ENCODE measurements at places on chromosomes 2 and 18. TPM values are rescaled to one million over a fixed set of nuclear protein-coding genes. Genes with fewer than 3 reads are reported as not detected.
A peak's percentile ranks its signal among the peaks of the same experiment; 100 is the strongest.

- H3K27me3 ChIP-seq, result no peaks in the 10 kb centered on the region
- DNase-seq, result no peak
- no peaks in the 10 kb centered on the region for H3K4me1 ChIP-seq
- H3K27ac ChIP-seq, result no peak overlapping the region
Measured at GRCh38 chr2:111691164-111691875, 192.7 kb downstream of the ANAPC1 start.

- no peaks in the 10 kb centered on the region for H3K36me3 ChIP-seq
- DNase-seq, result no peak
- peaks cover 6% of the 10 kb centered on the region for H3K27me3 ChIP-seq
- H3K27ac ChIP-seq, result no peak overlapping the region
Measured at GRCh38 chr2:120947327-120947726, 211.7 kb downstream of the GLI2 start.

DNA sequence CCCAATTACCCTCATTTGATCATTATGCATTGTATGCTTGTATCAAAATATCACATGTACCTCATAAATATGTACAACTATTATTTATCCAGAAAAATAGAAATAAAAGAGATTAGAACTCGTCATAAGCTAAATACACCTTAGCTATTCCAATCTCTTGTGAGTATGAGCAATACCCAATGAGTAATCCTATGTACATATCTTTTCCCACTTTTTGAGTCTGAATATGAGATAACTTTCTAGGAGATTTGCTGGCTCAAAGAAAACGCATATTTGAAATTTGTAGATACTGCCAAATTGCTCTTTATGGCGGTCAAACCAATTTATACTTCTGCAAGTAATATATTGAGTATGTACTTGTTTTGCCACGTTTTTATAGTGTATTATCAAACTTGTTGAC lies 24.1 kb downstream of the PRKD3 start:
- H3K27me3 ChIP-seq, result no peaks in the 10 kb centered on the region
- no peak overlapping the region for H3K27ac ChIP-seq
- no peak overlapping the region for H3K4me3 ChIP-seq
- DNase-seq, result no peak

DNA sequence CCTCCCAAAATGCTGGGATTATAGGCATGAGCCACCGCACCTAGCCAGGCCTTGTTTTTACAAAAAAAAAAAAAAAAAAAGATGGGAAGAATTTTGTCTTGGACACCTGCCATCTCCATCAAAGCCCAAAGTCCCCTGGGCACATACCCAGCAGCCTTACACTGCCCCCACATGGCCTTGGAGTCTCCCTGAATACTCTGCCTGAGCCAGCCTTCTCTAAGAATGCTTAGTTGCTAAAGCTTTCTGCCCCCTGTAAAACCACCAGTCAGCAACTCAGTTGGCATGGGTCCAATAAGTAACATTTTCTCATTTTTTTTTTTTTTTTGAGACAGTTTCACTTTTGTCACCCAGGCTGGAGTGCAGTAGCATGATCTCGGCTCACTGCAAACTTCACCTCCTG lies 40.6 kb downstream of the SPC25 start:
- peaks cover 14% of the 10 kb centered on the region for H3K4me1 ChIP-seq
- H3K27me3 ChIP-seq, result no peaks in the 10 kb centered on the region
- H3K36me3 ChIP-seq, result 0 out of 2 replicates have a peak, but pooled peaks cover 1% of the 10 kb centered on the region

DNA sequence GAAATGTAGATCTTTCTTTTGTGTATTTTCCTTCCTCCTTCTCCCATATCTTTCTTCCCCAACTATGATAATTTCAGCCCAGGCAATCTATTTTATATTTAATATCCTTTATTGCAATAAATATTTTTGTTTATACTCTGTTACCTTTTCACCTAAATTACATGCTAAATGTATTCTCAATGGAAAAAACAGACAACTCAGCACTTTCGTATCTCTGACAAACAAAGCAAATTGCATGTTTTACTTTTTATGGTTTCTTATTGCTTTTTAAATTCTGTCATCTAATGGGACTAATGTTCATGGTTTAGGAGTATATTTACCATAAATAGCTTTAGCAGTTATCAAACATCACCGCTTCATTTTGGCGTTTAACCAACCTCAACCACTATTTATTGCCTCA lies 74.0 kb downstream of the LRP1B start:
- no peak overlapping the region for H3K4me3 ChIP-seq
- no peaks in the 10 kb centered on the region for H3K27me3 ChIP-seq
- H3K27ac ChIP-seq, result no peak overlapping the region
- DNase-seq, result no peak
- H3K4me1 ChIP-seq, result no peaks in the 10 kb centered on the region

GRCh38 chr2:23622966-23623675 lies 238.1 kb downstream of the KLHL29 start:
- no peak overlapping the region for H3K27ac ChIP-seq
- H3K4me1 ChIP-seq, result no peaks in the 10 kb centered on the region
- no peak overlapping the region for H3K4me3 ChIP-seq
- no peak for DNase-seq
- H3K36me3 ChIP-seq, result no peaks in the 10 kb centered on the region

DNA sequence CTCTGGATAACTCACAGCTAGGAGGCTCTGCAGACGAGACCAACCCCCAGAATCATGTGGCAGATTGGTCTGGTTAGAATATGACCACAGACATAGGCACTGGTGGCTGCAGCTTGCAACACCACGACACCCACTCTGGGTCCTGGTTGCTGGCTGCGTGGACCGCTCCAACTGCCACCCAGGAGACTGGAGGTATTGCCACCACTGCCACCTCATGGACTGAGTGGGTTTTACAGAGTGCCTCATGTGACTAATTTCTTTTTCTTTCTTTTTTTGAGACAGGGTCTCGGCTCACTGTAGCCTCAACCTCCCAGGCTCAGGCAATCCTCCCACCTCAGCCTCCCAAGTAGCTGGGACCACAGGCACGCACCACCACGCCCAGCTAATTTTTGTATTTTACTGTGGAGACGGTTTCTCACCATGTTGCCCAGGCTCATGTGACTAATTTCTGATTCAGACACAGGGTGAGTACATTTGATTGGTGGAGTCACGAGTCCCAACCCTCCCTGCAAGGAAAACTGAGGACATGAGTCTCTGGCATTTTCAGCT lies 29.9 kb upstream of the NT5DC4 start:
- H3K27me3 ChIP-seq, result no peaks in the 10 kb centered on the region
- H3K27ac ChIP-seq, result no peak overlapping the region
- peaks cover 52% of the 10 kb centered on the region for H3K4me1 ChIP-seq
- DNase-seq, result peak; percentile 66
- no peak overlapping the region for H3K4me3 ChIP-seq

DNA sequence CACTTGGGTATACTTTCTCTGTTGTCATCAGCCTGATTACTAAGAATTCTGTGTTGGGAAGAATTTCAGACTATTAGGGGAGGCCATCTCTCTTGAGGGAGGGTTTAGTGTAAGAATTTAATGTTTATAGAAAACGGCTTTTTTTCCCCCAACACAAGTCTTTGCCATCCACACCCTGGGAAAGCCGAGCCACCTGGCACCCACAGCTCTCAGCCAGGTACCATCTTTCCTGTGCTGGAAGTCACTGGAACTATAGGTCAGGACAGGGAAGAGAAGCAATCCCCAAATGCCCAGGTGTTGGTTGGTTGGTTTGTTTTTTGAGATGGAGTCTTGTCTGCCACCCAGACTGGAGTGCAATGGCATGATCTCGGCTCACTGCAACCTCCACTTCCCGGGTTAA lies 155.1 kb downstream of the SMAD7 start:
- no peak overlapping the region for H3K27ac ChIP-seq
- no peak for DNase-seq
- no peaks in the 10 kb centered on the region for H3K4me1 ChIP-seq
- peaks cover 3% of the 10 kb centered on the region for H3K36me3 ChIP-seq
- no peaks in the 10 kb centered on the region for H3K27me3 ChIP-seq

- H3K27ac ChIP-seq, result no peak overlapping the region
- no peaks in the 10 kb centered on the region for H3K36me3 ChIP-seq
- H3K27me3 ChIP-seq, result peaks cover 4% of the 10 kb centered on the region
Measured at GRCh38 chr2:41540272-41540998, 507.4 kb upstream of the PKDCC start.

GRCh38 chr2:47964722-47965434 lies 58.6 kb upstream of the FBXO11 start:
- no peaks in the 10 kb centered on the region for H3K27me3 ChIP-seq
- H3K27ac ChIP-seq, result no peak overlapping the region
- DNase-seq, result no peak
- H3K4me3 ChIP-seq, result no peak overlapping the region
- H3K4me1 ChIP-seq, result peaks cover 11% of the 10 kb centered on the region
- H3K36me3 ChIP-seq, result no peaks in the 10 kb centered on the region

GRCh38 chr2:74816540-74817303 lies 17.2 kb upstream of the HK2 start:
- peak overlapping the region; percentile 63 for H3K27ac ChIP-seq
- H3K36me3 ChIP-seq, result no peaks in the 10 kb centered on the region
- peaks cover 84% of the 10 kb centered on the region for H3K4me1 ChIP-seq
- H3K27me3 ChIP-seq, result no peaks in the 10 kb centered on the region

GRCh38 chr2:137535897-137536296 lies 428.4 kb upstream of the HNMT start:
- H3K27ac ChIP-seq, result no peak overlapping the region
- no peaks in the 10 kb centered on the region for H3K36me3 ChIP-seq
- H3K4me3 ChIP-seq, result no peak overlapping the region

DNA sequence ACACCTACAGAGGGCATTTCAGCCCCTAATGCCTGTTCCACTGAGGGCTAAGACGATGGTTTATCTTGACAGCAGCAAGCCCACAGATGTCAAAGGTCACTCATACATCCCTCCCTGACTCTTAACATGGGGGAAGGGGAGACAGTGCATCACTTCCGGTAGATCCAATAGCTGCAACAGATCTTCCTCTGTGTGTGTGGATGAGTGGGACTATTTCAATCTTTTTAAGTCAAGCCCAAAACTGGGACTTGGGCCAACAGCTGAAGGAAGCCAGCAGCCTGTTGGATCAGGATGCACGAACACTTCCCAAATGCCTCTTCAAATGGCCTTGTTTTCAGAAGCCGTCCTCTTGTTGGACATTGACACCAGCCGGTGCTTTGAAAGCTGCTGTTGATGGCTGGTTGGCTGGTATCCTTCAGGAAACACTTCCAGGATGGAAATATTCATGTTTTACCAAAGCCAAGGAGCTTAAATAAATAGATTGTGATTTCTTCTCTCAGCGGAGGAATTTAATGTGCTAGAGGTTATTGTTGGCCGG lies 59.2 kb downstream of the IL1R2 start:
- H3K27ac ChIP-seq, result no peak overlapping the region
- no peak overlapping the region for H3K4me3 ChIP-seq
- DNase-seq, result peak; percentile 33
- peaks cover 87% of the 10 kb centered on the region for H3K4me1 ChIP-seq
- H3K27me3 ChIP-seq, result no peaks in the 10 kb centered on the region

DNA sequence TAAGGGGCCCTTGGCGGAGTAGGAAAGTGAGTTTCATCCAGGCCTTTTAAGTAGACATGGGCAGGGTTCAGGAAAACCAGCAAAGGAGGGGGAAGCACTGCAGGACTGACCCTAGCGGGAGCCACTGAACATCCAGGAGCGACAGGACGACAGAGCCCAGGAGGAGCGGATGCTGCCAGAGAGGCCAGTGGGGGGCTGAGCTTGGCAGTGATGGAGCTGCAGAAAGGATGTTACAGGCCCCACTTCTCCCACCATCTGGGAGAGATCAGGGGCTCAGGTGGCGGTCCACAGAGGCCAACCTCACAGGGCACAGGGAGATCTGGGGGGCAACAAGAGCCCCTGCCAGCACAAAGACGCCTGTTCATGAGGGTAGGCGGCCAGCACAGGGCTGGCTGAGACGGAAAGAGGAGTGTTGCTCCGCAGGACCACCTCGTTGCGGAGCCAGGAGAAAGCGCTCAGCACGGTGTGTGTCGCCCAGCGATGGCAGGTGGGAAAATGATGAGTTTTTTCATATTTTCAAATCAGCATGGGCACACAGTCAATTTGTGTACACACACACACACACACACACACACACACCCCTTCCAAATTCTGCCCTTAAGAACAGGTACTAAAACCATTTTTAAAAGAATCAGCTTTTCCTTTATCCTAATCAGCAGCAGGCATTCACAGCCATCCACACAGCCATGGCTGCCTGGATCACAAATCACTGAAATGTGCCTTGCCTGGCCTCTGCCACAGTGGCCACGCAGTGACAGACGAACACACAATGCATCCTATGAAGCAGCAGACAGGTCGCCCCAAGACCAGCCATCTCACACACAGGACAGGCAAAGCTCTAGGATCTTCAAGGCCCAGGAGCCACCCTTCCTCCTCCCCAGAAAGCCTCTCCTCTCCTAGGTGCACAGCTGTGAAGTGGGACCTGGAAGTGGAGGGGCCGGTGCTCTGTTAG lies 63.2 kb downstream of the NDUFA10 start:
- no peak overlapping the region for H3K4me3 ChIP-seq
- H3K27me3 ChIP-seq, result no peaks in the 10 kb centered on the region
- no peak for DNase-seq
- no peak overlapping the region for H3K27ac ChIP-seq

- H3K27ac ChIP-seq, result no peak overlapping the region
- no peaks in the 10 kb centered on the region for H3K27me3 ChIP-seq
- H3K4me3 ChIP-seq, result no peak overlapping the region
- H3K36me3 ChIP-seq, result no peaks in the 10 kb centered on the region
Measured at GRCh38 chr2:19456705-19457309, 98.4 kb upstream of the OSR1 start.

GRCh38 chr2:201956361-201956760 lies 77.3 kb upstream of the FZD7 start:
- no peaks in the 10 kb centered on the region for H3K4me1 ChIP-seq
- no peak overlapping the region for H3K4me3 ChIP-seq
- H3K36me3 ChIP-seq, result no peaks in the 10 kb centered on the region
- H3K27me3 ChIP-seq, result no peaks in the 10 kb centered on the region

DNA sequence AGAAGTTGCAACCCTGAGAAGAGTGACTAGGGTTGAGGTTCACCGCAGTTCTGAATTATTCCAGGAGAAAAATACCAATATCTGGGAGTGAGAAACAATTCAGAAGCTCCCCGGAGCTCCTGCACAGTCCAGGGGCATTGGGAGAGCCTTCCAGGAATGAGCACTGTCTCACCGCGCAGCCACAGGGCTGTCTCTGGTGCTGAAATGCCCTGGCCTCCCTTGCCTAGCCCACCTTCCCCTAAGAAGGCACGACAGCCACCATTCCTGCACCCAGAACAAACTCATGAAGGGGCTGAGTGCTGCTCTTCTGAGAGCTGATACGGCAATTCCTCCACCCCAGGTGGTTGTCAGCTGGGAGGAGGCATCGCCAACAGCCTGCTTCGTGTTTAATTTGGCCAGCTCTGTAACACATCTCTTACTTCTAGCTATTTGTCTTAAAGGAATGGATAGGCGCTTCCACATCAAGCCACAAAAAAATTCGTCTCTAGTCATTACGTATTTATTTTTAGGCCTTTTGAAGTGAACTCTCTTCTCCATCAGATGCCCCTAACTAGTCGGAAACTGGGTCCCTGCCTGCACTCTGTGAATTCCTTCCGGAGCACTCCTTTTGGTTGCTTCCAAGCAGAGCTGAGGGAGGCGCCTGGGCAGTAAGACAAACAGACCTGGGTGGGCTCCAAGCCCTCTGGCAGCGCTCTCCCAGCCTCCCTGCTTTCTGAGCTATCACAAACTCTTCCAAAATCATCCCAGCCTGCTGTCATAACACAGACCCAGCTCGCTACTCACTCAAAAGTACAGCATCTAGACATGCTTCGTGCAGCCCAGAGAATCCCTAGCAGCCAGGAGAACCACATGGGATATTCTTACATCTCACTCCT lies 120.5 kb upstream of the CCDC68 start:
- H3K27me3 ChIP-seq, result no peaks in the 10 kb centered on the region
- no peak for DNase-seq
- H3K4me3 ChIP-seq, result no peak overlapping the region
- no peaks in the 10 kb centered on the region for H3K36me3 ChIP-seq
- no peaks in the 10 kb centered on the region for H3K4me1 ChIP-seq

The GPR45 gene
- total RNA-seq, result not detected

The KIF5C gene
- total RNA-seq, result 0.15 TPM

The UGT1A10 gene
- total RNA-seq, result 0.10 TPM

The TCF7L1 gene
- 0.04 TPM for total RNA-seq

The KCNK3 gene
- not detected for total RNA-seq

The ARHGAP25 gene
- total RNA-seq, result not detected

The CHRND gene
- total RNA-seq, result 0.10 TPM

The MLPH gene
- not detected for total RNA-seq

The RAX gene
- total RNA-seq, result not detected
